NCI-H1092 treated with DMSO at 0.1 percent for 48 hours (cell line): ENCODE measurements at places on chromosomes 4 and X.

GRCh38 chr4:54322818-54323417, 93.8 kb downstream of the PDGFRA start:
- DNase-seq: peak; percentile 54

GRCh38 chr4:102493794-102494193, 7.4 kb upstream of the NFKB1 start:
- DNase-seq: peak; percentile 92

- DNase-seq: no peak
Observed at GRCh38 chr4:77624213-77624612, 18.6 kb downstream of the CXCL13 start.

DNA sequence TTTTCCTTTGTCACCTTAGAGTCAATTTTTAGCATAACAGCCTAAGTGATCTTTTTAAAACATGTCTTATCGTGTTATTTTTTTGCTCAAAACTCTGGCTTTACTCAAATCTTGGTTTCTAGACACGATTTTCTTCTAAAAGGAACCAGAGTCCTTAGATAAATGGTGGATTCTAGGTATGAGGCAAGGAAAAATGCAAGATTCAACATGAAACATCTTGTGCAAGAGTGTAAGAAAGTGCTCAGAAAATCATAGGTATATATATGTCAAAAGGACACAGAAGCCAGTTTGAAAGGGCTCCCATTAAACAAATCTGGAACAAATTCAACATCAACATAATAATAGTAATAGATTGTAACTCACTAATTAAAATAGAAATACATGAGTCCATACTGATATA, 8.1 kb upstream of the ADGRG4 start:
- no peak for DNase-seq

DNA sequence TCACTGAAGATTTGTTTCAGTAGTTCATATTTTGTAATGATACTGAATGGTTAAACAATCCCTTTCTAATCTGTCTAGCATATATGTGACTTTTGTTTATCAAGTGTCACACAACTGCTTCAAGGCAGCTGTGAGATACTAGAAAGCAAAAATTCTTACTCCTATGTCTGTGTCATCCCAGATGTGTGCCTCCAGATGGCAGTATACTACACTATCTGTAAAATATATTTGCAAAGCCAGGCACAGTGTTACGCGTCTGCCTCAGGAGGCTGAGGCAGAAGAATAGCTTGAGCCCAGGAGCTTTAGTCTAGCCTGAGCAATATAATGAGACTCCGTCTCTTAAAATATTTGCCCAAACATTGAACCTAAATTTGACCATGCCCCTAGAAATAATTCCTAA, 4.0 kb downstream of the NUDT10 start:
- DNase-seq: peak; percentile 52

DNA sequence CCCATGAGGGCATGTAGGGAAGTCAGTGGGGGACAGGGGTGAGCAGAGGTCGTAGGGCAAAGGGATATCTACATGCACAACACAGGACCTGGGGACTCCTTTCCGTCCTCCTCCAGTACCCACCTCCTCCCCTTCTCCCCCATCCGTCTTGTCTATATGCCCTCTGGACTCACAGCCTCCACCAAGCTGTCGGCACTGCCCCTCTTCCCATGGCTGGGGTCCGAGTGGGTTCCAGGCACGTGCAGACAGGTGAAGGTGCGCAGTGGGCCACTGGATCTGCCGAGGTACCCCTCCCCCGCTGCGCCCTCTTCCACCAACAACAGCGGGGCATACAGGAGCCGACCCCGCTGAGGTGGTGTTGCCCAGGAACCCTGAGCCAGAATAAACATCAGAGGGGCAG, 5.5 kb upstream of the SYP start:
- DNase-seq: no peak

- no peak for DNase-seq
Observed at GRCh38 chr4:10354746-10355145, 102.5 kb downstream of the ZNF518B start.

DNA sequence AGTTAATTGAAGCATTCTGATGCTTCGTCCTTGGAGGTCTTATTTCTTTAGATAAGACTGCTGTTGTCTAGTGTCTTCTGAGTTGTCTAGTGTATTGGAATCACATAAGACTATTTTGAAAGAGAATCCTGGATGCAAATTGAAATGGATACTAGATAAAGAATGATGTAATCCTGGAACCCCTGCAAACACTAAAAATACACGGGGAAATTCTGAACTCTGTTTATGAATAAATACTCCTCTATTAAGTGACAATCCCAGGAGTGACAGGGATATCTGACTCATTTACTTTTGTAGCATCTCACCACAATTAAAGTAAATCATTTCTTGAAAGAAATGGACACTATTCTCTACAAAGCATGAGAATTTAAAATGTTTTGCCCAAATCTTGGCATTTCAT, 968 bp downstream of the ASB11 start:
- DNase-seq: no peak

GRCh38 chrX:112967903-112968302, 127.3 kb upstream of the AMOT start:
- no peak for DNase-seq

GRCh38 chrX:106742193-106742592, 15.7 kb downstream of the RNF128 start:
- no peak for DNase-seq

DNA sequence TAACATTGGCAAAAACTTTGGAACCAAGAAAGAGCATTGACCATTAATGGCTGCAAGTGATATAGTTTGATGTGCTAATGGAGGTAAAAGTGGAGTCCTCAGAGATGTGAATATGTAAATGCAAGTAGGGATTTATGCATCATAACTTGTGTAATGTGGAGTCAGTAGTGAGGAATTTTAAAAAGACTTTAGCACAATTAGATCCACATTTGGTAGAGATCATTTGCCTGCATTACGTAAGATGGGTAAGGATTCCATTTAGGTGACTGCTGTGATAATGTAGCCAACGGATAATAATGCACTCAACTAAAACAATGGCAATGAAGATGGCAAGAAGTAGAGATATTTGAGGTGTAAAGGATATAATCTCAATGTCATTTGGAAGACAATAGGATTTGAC, 1128.4 kb downstream of the ADGRL3 start:
- DNase-seq: no peak

DNA sequence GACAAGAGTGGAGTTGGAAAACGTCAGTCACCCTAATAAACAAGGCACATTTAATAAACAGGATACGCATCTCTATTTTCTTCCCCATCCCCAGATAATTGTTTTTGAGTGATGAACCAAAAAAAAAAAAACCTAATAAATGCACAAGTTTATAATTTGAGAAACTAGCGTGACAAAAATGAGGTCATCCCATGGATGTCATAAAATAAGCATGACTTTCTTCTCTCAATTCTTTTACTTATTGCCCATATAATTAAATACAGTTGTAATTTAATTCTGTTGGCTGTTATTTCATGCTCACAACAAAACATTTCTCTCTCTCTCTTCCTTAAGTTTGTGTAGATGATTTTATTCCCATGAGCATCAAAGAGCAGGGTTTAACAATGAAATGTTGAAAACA, 20.7 kb downstream of the PRKG2 start:
- no peak for DNase-seq

DNA sequence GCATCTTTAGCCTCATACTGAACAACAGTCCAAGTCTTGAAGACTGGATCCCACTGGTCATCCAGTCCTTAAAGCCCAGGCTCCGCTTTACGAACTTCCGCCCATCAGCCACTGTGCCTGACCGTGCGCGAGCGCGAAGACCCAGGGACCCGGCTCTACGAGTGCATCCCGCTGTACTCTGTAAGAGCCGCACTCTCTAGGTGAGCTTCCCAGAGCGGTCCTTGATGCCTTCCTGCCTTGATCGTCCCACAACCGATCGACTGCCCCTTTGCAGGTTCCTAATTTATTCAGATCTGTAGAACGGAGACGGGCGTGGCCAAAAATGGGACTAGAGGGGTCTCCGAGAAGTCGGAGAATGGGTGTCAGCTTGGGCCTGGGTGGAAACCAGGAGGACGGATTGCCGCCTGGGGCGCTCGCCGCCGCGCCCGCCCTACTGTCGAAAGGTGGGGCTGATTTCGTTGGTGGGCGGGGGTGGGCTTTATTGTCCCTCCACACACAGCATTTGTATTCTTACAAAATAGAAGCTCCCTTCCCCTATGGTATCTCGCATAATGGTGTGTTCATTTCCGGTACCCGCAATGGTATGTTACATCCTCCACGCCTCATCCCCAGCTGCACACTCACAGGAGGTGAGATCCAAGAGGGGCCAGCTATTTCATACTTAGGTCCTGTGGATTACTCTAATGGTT, 42.3 kb upstream of the FAM156A start:
- DNase-seq: no peak

DNA sequence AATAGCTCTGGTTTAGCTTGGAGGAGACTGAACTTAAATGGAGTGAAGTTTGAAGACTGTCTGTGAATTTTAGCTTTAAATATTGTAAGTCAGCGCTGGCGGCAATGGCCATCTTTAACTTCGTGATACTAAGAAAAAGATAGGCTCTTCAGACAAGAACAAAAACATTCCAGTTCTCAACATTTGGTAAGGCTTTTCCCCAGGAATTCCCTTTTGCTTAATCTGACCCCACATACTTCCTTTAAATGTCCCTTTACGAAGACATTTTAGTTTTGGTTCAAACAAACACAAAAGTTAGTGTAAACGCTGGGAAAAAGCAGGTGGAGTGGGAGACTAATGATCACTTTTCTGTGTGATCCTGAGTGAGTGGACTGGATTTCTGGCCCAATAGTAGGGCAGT, 106.2 kb downstream of the MAML3 start:
- DNase-seq: no peak

DNA sequence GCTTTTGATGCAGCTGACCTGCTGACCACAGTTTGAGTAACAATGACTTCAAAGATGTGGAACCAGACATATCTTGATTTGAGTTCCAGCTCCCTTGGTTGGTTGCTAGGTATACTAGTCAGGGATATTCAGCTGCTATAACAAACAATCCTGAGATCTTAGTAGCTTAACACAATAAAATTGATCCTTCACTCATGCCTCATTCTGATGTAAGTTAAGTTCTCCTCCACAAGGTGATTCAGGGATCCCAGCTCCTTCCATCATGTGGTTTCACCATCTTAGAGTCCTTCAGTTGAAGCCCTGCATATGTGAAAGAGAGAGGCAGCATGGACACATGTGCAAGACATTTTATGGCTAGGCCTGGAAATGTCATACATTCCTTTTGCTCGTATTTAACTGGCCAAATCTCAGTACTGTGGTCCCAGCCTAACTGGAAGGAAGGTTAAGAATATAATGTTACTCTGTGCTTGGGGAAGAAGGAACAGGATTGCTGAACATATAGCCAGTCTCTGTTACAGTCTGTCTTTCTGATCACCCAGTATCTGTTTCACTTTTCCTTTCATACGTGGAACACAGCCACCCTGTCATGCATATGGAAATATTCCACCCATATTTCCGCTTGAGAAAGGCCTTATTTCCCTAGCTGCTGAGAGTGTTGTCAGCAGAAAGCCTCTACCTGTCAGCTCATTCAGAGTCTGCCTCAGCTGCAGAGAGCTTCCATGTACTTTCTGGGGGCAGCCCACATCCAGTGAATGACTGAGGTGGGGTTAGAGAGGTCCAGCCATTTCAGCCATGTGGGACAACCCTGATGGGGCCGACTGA, 7.1 kb downstream of the SMIM9 start:
- DNase-seq: no peak

GRCh38 chr4:159566786-159567185, 463.9 kb downstream of the RAPGEF2 start:
- DNase-seq: no peak

GRCh38 chr4:7366180-7366945, 68.4 kb downstream of the PSAPL1 start:
- no peak for DNase-seq

DNA sequence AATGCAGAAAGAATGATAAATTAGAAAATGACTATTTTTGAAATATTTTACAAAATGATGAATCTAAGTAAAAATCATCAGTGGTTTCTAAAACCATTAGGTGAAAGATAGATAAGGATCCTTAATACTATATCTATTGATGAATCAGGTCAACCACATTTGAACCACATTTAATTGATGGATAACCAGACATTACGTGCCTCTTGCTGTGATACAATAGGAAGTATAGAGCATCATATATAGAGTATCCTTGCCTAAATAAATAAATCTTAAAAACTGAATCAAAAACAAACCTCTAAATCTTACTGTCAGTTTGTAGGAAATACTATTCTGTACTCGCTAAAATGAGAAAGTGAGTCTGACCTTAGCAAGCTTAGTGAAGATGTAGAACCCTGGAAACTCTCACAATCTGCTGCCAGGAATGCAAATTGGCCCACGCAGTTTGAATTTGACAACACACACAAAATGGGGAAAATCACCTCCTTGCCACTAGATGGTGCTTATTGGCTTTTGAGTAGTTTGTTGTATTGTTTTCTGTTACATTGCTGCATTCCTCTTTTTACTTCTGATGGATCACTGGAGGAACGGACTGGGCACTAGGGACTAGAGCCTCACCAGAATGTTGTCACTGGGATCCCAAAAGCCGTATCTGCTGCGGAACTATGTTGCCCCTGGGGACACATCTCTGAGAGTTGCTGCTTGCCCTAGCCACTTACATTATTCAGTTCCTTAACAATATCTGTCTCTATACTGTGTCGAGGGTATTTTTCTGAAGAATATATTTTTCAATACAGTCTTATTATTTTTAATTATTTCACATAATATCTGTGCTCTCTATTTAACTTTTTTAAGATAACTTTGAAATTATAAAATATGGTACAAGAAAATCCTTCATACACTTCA, 25.4 kb upstream of the SLAIN2 start:
- DNase-seq: peak; percentile 56

DNA sequence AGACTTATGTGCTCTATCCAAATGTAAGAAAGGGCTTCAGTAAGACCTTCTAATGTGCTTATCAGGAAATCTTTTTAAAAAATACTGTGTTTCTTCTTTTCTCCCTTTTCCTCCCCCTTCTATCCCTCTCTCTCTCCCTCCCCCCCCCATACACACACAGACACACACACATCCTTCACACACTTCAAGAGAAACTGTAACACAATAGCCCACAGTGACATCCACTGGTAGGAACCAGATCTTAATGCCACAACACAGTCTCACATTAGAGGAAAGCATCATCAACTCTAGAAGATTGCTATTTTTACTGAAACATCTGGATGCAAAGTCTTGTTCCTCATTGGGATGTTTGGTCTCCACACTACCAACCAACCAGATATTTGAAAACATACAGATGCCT, 4.6 kb downstream of the PCDH19 start:
- DNase-seq: no peak

- DNase-seq: no peak
Observed at GRCh38 chr4:158894826-158895225, 126.0 kb downstream of the FNIP2 start.

- DNase-seq: no peak
Observed at GRCh38 chr4:54675721-54676461, 18.1 kb downstream of the KIT start.
